Karpas-422 (cell line): ENCODE measurements at places on chromosomes 5 and 9. TPM values are rescaled to one million over a fixed set of nuclear protein-coding genes. Genes with fewer than 3 reads are reported as not detected.

Gene ESM1
- not detected in 2 replicates for total RNA-seq

Gene MROH2B
- not detected in 2 replicates for total RNA-seq

Gene WNK2
- not detected in 2 replicates for total RNA-seq

DNA sequence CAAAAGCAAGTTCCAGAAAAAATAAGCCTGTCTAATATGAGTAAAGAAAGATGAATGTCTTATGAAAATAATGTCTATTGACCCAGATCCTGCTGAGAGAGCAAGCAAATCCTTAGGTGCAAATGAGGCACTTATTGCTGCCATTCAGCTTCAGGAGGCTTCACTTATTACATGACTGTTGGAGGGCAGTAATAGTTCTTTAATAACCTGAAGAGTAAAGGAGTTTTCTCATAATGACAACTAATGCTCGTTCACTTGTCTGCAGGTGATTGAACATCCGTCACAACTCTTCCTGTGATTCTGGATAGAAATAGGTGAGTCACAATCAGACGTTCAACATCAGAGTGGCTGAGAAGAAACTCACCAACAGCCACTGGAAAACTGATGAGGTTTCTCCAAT lies 58.3 kb downstream of the SPOCK1 start:
- no peak overlapping the region for H3K4me3 ChIP-seq
- H3K27ac ChIP-seq: no peak overlapping the region
- no peaks in the 10 kb centered on the region for H3K27me3 ChIP-seq
- DNase-seq: no peak
- 0 out of 2 replicates have a peak, but pooled peaks cover 6% of the 10 kb centered on the region for H3K4me1 ChIP-seq
- no peaks in the 10 kb centered on the region for H3K36me3 ChIP-seq
